Activated T-cell treated with anti-CD3 and anti-CD28 coated beads, Interleukin-2, amount 50 U/mL, for 1 hour (primary cell): ENCODE measurements at places on chromosomes 3 and 15.

- no peak for DNase-seq
Measured at GRCh38 chr3:196193736-196194541, 17.3 kb downstream of the ZDHHC19 start.

DNA sequence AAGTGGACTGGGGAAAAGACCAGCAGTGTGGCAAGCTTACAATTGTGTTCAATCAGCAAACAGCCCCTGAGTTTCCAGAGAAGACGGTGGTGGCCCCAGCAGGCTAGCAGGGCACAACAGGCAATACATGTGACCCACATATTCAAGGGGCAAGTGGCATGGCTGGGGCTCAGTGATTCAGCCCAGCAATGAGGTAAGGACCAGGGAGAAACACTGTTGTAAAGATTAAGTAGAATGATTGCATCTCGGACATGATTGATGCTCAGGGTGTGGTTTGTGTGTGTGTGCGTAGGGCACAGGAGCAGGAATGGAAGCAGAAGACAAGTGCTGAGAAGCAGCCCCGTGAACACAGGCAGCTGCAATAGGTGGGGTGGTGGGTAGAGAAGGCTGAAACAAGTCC lies 37.9 kb downstream of the KLHL6 start:
- DNase-seq, result no peak

DNA sequence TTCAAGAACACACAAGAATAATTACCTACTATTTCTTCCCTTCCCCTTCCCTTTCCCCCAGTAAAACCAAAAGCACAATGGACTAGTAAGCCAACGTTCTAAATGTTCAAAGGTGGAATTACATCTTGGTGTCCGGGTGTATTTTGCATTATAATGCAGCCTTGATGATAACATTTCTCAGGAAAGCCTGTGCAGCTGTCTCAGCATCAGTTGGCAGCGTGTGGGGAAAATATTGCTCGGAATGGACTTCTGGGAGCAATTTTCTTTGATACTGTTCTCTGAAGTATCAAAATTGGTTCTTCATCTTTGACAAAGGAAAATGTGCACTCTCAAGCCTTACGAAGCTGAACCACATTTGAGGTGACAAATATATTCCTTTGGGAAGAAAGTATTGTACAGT lies 198.9 kb downstream of the AGBL1 start:
- DNase-seq, result no peak

GRCh38 chr3:99418209-99418635 lies 220.2 kb upstream of the COL8A1 start:
- DNase-seq, result no peak

DNA sequence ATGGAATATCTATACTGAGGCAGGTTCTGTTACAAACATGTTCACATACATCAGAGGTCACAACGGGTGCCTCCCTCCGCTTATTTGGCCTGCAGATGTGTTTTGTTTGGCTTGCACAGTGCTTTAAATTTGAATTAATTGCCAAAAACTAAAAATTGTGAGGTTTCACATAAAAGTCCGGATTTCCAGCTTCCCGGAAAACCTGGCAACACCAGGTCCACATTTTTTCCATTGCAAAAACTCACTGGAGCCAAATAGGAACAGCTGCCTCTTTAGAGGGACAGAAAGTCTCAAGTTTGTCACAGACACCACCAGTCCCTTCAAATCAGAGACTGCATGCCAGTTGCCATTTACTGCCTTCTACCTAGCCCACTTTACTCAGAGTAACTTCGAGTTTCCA lies 205.9 kb upstream of the MDFIC2 start:
- DNase-seq, result no peak

- DNase-seq, result no peak
Measured at GRCh38 chr3:123508178-123508577, 59.3 kb upstream of the ADCY5 start.

GRCh38 chr15:90681056-90681455 lies 36.1 kb upstream of the BLM start:
- DNase-seq, result no peak

GRCh38 chr15:44045217-44045616 lies 149.9 kb downstream of the FRMD5 start:
- no peak for DNase-seq

DNA sequence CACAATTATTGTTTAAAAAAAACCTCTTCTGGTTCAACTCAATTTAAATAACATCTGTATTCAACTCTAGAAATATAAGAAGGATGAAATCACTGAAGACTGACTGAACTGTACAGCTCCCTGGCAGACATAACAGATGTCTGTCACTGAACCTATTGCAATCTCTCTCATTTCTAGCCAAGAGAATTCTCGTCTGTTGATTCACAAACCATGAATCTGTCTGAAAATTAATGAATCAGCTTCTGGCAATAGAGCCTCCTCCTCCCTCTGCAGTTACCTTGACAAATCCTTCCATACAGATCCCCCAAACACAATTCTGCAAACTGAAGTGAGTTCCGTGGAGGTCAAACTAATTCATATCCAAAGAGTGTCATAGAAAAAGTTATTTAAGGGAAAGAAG lies 561.4 kb downstream of the PYDC2 start:
- no peak for DNase-seq

GRCh38 chr15:60591496-60592370 lies 112.8 kb upstream of the ICE2 start:
- DNase-seq, result peak; percentile 56

- no peak for DNase-seq
Measured at GRCh38 chr3:66270701-66271100, 49.9 kb downstream of the SLC25A26 start.

DNA sequence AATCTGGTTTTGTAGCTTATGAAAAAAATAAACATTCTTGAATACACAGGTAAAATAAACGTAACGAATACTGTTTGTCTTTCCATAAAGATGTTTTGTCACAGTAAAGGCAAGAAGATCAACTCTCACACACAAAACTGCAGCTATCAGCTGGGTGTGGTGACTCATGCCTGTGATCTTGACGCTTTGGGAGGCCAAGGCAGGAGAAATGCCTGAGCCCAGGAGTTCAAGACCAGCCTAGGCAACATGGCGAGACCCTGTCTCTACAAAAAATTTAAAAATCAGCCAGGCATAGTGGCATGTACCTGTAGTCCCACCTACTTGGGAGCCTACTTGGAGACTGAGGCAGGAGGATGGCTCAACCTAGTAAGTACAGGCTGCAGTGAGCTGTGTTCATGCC lies 39.6 kb downstream of the CBLB start:
- no peak for DNase-seq

- no peak for DNase-seq
Measured at GRCh38 chr3:195717852-195718476, 2.8 kb upstream of the MUC20 start.

DNA sequence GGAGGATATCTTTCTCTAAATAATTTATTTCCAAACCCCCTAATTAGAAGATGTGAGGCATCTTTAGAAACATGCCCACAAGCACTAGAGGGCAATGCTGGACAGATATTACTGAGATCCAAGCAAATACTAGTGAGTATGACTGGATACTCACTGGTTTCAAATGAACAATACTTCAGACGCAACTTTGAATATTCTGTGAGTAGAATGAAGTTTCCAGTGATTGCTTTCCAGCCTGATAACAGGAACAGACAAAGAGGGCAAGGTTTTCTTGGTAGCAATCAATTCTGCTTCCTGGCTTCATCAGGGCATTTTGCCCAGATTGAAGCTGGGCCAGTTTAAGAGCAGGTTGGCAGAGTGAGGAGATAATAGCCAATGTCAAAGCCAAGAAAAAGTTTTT lies 442.6 kb upstream of the PDZRN3 start:
- DNase-seq, result no peak

- no peak for DNase-seq
Measured at GRCh38 chr3:150480877-150481276, 65.4 kb downstream of the SERP1 start.

GRCh38 chr15:44719293-44719999 lies 8.1 kb downstream of the B2M start:
- peak; percentile 59 for DNase-seq

DNA sequence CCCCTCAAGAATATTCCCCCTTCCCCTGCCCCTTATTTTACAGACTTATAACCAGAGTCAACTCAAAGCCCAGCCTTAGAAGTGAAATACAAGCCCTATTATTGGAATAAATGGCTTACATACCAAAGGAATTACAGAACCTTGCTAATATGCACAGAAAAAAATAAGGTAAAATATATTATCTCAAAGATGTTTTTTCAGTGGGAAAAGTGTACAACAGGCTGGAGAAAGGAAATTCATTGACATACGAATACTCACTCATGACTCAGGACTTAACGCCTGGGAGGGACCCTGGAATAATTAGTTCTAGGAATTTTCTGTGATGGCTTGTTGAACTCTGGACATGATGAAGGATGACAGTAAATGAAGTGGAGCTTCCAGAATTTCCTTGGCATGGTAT lies 27.0 kb downstream of the ARL14 start:
- DNase-seq, result no peak

DNA sequence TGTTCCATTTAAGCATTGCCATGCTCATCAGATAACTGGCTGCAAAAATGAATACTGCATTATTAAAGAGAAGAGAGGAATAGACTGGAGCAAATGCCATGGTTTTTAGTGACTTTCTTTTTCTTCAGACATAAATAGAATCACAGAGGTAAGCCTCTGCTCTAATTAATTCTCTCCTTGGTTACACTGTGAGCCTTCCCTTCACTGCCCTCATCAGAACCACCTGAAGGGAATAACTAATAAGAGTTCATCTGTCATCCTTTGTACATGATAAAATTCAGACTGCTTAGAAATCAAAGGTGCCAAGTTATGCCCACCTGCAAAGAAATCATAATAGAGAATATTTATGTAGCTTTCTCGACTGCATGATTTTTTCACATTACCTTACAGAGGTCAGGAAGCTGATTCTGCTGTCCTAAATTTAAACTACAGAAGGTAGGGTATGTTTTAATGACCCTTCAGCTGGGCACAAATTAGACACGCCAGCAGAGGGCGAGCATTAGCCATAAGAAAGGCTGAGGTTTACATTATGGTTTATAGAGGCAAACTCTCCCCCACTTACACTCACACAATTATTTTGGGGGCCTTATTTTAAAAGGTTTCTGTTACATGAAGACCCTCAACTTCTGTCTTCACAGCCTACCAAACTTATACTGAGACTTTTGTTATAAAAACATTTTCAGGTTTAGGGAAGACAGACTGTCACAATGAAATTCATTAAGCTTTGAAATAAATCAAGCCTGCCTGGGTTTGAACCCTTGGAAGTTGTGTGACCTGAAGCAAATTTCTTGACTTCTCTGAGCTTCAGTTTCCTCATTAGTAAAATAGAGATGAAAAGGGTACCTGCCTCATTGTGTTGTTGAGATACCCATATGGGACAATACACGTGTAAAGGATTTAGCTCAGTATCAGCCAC lies 15.3 kb upstream of the UNC13C start:
- no peak for DNase-seq

DNA sequence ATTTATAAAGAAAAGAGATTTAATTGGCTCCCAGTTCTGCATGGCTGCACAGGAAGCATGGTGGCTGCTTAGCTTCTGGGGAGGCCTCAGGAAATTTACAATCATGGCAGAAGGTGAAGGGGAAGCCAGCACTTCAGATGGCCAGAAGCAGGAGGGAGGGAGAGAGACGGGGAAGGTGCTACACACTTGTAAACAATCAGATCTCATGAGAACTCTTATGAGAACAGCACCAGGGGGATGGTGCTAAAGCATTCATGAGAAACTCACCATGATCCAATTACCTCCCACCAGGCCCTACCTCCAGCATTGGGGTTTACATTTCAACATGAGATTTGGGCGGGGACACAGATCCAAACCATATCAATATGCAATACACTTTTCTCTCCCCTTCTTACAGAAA lies 73.7 kb downstream of the ECT2 start:
- no peak for DNase-seq

DNA sequence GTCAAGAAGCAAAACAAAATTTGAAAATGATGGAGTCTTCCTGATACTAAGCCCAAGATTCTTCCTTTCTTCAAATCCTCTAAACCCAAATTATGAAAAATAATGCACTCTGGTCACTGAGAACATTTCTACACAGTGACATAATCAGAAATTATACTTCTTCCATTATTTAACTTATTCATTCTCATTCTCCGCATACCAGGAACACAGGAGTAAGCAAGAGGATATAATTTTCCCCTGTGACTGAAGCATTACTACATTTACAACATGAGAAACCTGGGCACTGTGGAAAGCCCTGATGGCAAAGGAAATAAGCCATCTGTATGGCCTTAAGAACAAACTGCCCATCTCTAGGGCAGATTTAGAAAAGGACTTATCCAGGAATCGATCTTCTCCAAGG lies 47.0 kb downstream of the EXD1 start:
- no peak for DNase-seq

GRCh38 chr3:115436767-115437301 lies 186.5 kb upstream of the GAP43 start:
- DNase-seq, result no peak

DNA sequence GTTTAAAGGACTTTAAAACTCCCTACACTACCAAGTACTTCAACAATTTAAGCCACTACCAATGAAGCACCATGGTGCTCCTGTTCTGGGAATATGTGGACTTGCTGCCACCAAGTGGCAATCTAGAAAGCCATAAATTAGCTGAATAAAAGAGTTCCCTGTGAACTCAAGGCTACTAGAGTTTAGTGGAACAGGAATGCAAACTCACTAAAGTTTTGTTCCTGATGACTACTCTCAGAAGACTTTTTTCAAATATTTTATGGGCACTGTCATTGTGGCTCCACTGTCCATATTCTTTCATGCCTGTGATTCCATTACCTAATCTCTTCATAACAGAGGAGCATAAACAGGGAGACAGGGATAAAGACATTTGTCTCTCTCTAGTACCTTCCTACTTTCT lies 63.9 kb downstream of the TMCC1 start:
- no peak for DNase-seq

- DNase-seq, result no peak
Measured at GRCh38 chr15:40064231-40064894, 25.4 kb upstream of the SRP14 start.
